H54 (cell line): ENCODE measurements at places on chromosomes 1 and 21.

DNA sequence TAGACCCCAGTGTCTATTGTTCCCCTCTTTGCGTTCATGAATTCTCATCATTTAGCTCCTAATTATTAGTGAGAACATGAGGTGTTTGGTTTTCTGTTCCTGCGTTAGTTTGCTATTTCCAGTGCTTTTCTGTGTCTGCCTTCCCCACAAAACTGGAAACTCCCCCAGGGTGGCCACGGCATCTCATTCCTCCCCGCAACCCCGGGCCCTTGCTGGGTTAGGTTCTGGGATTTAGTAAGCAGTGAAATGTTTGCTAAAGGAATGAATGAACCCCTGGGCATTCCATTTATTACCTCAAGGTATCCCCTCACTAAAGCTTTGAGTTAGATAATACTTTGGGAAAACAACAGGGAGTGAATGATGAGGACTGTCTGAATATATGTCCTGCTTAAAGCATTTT is 142.9 kb downstream of the GLUL start:
- no peak for DNase-seq

- DNase-seq: no peak
These were observed 1.4 kb downstream of the STXBP3 start for GRCh38 chr1:108747898-108748297.

DNA sequence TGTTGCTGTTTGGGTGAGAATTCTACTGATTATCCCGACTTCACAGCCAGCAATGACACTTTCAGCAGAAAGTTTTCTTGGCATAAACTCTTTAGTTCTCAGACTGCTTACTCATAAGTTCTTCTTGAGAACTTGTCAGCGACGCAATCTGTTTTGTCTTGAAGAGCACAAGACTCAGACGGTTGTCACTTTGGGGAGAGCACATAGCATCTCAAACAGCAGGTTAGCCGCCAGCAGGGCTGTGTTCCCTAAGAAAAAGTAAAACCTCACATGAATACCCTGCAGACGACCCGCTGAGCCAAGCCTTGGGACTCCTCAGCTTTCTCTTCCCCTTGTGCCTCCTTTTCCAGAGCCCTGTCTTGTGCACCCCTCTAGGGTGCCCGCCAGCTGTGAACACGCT is 11.4 kb downstream of the AGMAT start:
- DNase-seq: no peak

- DNase-seq: no peak
These were observed 9.8 kb downstream of the DNAJC6 start for GRCh38 chr1:65319141-65319540.

- DNase-seq: no peak
These were observed 49.7 kb downstream of the FHAD1 start for GRCh38 chr1:15296585-15297321.

GRCh38 chr21:24938573-24938972 is 668.7 kb downstream of the MRPL39 start:
- DNase-seq: no peak

DNA sequence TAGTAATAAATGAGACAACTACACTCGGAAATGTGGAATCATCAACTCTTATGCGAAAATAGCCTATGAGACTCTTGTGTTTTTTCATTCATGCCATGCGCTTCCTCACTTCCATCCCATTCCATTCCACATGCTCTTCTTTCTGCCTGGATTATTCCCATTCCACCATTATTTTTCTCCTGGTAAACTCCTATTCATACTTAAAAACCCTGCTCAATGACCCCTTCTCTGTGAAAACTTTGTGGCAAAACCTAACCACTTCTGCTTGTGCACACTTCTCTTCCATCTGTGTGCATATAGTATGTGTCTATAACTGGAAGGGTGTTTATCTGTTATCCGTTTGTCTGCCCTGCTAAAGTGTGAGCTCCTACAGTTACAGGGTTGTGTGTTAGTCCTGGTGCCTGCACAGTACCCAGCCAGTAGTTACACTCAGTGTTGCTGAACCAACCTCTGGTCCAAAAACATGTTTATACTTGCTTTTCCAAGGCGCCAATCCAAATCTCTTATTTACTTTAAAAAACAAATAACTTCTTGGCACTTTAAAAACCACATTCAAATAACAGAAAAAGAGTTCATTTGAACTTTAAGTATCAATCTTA is 10.7 kb downstream of the EPHX1 start:
- no peak for DNase-seq

DNA sequence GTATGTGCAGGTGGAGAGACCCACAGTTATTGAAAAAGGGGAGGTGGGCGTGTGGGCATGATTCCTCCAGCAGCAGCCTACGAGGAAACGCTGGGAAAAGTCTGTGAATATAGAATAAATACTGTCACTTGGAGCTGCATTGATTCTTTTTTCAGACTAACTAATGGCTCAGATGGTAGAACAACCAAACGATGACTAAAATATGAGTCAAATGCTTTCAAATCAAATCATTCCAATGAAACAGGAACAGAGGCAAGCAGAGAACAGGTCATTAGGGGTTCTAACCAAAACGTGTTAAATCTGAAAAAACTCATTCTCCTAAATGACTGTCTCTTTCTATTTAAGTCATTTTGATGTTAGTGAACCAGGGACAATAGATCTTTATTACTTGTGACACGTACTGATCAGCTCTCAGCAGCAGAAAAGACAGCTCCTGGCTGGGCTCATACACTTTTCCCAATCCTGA is 35.1 kb upstream of the SEC16B start:
- no peak for DNase-seq

DNA sequence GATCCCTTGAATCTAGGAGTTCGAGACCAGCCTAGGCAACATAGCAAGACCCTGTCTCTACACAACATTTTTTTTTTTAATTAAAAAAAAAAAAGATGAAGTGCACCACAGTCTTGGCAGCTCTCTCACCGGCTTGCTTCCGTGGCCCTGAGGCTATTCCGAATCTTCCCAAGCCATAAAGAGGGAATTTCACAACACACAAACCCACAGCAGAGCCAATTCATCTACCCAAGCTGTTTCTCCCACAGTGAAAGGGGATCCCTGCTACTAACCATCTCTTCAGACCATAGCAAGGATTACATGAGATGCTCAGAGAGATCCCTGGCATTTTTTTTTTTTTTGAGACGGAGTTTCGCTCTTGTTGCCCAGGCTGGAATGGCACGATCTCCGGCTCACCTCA is 8.3 kb upstream of the CHD5 start:
- DNase-seq: no peak

GRCh38 chr1:21324368-21325141 is 34.3 kb upstream of the ECE1 start:
- DNase-seq: peak; percentile 68

DNA sequence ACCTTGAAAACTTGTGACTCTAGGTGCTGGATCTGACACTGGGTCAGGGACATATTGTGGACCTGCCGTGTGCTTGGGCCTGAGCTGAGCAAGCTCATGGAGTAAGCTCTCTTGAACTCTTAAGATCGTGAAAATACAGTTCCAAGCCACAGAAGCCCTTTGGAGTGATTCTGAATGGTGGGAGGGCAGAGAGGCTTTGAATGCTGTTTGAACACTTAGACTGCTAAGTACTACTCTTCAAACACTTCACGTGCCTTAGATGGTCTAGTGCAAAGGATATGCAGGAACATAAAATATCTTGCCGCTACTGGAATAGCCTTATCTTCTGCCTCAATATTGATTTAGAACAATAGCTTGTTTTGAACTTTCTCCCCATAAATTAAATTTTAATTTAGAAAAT is 21.6 kb downstream of the ROR1 start:
- DNase-seq: no peak

- DNase-seq: no peak
These were observed 1.3 kb upstream of the PYGO2 start for GRCh38 chr1:154962795-154963330.

DNA sequence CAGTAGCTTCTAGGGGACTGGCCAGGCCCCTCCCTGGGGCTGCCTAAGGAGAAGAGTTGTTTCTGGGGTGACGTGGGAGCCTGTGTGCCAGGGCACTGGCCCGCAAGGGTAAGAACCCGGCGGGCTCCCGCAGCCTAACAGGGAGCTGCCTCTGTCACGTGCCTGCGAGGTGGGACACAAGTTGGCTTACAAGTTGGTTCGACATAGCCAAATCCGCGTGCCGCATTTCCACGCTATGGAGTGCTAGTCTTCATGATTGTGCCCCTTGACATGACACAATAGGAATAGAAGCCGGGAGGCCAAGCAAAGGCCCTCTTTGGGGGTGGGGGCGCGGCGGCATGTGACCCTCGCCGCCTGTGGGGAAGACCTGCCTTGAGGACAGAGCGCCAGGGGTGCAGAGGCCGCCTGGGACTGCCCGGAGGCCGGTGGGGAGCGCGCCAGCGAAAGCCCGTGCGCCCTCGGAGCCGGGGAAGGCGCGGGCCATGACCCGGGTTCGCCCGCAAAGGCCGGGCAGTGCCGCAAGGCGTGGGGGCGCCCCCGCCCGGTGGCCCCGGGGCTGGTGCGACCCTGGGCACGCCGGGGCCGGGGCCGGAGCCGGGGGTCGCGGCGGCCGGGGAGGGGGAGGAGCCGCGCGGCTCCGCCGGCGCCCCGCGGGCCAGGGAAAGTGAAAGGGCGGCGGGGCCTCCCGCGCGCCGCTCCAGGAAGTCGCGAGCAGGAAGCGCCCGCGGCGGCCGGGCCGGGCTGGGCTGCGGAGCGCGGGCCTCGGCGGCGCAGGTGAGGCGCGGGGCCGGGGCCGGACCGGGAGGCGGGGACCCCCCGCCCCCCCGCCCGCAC is at the start of gene SLC37A1:
Gene SLC37A1, plus strand, starts transcription at position 702 of the 834 bp plus-strand sequence. CDS start 4,603 bp downstream, outside the sequence.
- no peak for DNase-seq

DNA sequence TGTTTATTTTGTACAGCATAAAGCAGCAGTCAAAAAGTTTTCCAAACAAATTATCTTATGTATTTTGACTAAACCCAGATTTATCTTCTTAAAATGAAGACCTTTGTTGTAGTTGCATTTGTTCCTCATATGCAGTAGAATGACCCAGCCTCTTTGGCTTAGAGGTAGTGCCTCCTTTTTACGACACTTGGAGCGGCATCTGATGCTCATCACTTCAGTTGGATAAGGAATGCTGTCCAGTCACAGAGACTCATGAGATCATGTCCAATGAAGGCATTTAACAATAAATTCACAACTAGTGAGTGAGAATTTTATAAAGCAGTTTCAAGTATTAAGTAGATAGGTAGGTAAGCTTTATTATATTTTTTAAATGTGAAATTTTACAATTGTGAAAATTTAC is 35.2 kb downstream of the PTPRC start:
- no peak for DNase-seq

- no peak for DNase-seq
These were observed 32.9 kb upstream of the COL6A1 start for GRCh38 chr21:45948576-45949141.

DNA sequence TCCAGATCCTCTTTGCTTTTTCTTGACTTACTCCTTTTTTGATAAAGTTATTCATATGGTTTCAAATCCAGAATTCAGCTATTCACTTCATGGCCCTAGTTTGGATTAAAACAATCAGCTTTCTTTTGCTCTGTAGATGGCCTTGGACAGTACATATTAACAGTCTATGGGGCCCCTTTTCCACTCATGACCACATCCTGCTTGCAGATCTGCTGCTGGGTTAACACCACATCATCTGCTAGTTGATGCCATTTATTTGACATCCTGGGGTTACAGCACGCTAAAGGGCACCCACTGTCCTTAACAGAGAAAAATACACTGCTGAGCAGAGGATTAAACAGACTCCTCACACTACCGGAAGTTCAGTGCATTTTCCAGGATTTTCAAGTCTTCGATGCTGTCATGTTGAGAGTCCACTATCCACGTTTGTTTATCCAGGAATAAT is 941 bp upstream of the IFI16 start:
- no peak for DNase-seq

GRCh38 chr21:44301961-44302406 is 2.1 kb downstream of the PFKL start:
- no peak for DNase-seq

DNA sequence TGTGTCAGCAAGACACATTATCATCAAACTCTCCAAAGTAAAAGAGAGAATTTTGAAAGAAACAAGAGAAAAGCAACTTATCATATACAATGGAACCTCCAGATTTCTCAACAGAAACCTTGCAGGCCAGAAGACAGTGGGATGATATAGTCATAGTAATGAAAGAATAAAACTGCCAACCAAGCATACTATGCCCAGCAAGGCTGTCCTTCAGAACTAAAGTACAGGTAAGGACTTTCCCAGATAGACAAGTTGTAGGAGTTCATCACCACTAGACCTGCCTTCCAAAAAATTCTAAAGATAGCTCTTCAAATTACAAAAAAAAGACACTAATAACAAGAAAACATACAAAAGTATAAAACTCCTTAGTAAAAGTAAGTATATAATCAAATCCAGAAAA is 33.2 kb upstream of the FOXD3 start:
- DNase-seq: no peak

DNA sequence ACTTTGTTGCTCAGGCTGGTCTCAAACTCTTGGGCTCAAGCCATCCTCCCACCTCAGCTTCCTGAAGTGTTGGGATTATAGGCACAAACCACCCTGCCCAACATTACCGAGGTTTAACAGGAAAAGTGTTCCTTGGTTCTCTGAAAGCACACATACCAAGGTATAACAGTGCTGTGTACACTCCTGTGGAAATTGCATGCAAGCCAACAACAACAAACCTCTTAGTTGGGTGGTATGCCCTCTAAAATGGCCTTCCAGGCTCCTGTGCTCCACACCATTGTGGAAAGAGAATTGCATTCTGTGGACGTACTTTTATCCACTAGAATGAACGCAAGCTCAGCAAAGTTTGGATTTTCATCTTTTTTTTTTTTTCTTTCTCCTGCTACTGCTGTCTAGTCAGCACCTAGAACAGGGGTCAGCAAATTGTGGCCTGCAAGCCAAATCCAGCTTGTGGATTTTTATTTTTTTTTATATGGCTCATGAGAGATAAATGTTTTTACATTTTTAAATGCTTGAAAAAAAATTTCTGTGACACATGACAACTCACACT is 192.2 kb upstream of the TNR start:
- DNase-seq: no peak

DNA sequence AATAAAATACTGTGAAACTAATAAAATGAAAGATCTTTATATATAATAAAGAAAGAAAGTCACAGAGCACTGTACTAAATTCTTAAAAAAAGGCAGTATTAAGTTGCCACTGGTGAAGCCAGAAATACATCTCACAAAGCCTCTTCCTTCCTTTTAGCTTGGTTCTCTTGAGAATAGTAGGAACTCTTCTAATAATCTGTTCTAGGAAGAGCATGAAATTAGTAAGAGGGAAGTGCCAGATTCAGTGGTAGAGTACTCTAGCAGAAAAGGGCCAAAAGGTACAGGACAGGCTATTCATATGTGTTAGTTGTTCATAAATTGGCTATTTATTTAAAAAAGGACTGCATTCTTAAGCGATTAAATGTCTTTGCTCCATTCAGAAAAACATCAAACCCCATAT is 33.7 kb downstream of the CTTNBP2NL start:
- no peak for DNase-seq

GRCh38 chr1:59025201-59025600 is 241.4 kb upstream of the JUN start:
- no peak for DNase-seq
